ENCODE measurements at places on chromosomes 11 and 22. TPM values are rescaled to one million over a fixed set of nuclear protein-coding genes. Genes with fewer than 3 reads are reported as not detected.

Gene PTPRCAP
- 0.27 TPM for total RNA-seq

Gene RHOD
- total RNA-seq = 17.1 TPM

Gene MCHR1
- not detected for total RNA-seq

Gene DRD4
- total RNA-seq = 1.0 TPM

Gene AQP11
- 11.5 TPM for total RNA-seq

Gene MS4A2
- total RNA-seq = not detected

Gene SPTBN2
- total RNA-seq = 45.0 TPM

Gene PANX3
- total RNA-seq = not detected

Gene CLCF1
- total RNA-seq = 5.8 TPM

Gene KCNK7
- 0.49 TPM for total RNA-seq

Gene SPON1
- total RNA-seq = 41.4 TPM

Gene PHF21B
- 0.98 TPM for total RNA-seq

Gene MN1
- 0.32 TPM for total RNA-seq
